AG20443 (cell line): ENCODE measurements at places on chromosomes 7 and 10.

GRCh38 chr10:130717083-130717482, 580.9 kb downstream of the GLRX3 start:
- DNase-seq = no peak

DNA sequence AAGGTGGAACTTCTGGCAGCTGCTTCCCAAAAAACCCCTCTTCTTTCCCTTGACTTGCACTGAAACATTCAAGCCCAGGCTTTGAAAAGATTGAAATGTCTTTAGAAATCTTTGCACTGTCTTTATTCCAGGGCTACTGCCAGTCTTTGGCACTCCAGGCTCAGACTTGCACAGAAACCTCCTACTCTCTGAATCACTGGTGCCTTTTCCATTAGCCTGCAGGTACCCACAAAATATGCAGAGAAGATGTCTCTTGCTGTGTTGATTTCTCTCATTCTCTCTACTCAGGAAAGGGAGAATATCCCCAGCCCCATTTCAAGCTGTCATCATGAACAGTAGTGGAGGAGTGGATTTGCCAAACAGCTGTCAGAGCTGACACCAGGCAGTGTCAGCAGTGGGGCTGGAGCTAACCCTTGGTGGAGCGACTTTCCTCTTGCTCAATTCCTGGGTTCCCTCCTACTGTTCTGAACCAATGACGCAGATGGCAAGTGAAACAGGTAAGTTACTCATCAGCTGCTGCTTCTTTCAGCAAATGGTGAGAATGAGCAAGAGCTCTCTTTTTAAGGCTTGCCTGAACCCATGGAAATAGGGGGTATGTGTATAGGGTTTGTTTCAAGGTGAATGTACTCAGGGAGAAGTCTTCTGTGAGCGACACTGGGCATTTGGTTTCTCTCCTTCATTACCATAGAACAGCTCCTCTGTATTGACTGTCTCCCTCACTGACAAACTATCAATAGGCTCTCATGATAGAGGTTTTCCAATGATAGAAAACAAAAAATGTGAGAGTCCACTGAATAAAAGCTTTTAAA, 362.4 kb downstream of the ADRA2A start:
- no peak for DNase-seq

GRCh38 chr7:158032561-158033115, 555.0 kb downstream of the PTPRN2 start:
- no peak for DNase-seq

- DNase-seq = no peak
Measured at GRCh38 chr7:149000961-149001360, 27.3 kb downstream of the PDIA4 start.

DNA sequence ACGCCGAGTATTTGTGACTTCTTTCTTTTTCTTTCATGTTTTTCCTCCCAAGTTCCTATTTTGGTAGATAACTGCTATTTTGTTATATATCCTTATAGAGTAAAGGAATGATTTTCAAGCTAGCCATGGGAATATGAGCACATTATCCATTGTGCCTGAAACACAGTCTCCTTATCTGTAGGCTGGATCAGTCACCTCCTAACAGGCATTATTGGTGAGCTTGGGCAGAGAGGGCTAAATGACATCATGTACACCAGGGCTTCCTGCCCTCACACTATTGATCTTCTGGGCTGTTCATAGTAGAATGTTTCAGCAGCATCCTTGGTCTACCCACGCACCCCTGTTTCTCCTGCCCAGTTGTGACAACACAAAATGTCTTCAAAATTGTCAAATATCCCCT, 88.1 kb upstream of the CTBP2 start:
- no peak for DNase-seq

DNA sequence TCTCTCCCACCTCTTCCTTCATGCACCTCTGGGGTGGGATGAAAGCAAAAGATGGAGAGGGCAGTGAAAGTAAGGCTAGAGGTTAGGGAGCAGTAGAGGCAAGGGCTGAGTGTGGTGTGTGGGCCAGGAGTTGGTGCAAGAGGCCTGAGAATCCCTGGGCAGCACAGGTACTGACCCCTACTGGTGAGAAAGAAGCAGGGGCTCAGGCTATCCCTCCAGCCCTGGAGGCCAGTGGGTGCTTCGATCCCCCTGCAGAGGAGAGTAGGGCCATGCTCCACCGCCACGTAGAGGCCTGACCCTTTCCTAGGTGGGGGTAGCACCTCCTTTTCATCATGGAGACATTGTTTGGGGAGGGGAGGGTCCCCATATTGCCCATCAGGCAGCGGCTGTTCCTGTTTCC, 9.8 kb downstream of the CDHR1 start:
- peak; percentile 35 for DNase-seq

- no peak for DNase-seq
Measured at GRCh38 chr10:86314616-86315548, 51.7 kb downstream of the GRID1 start.

DNA sequence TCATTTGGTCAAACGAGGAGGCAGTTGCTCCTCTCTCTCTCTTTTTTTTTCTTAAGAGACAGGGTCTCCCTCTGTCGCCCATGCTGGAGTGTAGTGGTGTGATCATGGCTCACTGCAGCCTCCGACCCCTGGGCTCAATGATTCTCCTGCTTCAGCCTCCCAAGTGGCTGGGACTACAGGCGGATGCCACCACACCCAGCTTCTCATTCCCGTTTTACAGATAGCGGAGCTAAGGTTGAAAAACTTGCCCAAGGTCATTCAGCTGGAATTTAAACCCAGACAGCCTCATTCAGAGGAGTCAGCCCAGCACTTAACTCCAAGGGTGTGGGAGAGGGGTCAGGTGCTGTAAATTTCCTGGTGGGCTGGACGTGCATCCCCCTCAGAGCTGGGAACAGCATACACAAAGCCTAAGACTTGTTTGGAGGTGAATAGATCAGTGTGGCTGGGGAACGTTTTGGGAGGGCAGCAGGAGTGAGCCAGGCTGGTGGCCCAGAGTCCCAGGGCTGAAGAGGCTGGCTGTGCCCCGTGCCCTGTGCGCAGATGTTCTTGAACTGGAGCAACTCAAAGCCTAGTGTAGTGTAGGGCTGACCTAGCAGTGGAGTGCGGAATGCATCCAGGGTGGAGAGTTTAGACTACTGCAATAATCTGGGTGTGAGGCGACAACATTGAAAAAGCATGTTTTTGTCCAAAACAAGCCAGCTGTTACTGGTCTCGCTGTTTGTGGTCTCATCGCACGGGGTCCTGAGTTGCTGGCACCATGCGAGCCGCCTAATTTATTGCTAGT, 2.3 kb downstream of the HTRA1 start:
- DNase-seq = no peak

- DNase-seq = no peak
Measured at GRCh38 chr7:49783446-49783845, 10.0 kb downstream of the VWC2 start.

DNA sequence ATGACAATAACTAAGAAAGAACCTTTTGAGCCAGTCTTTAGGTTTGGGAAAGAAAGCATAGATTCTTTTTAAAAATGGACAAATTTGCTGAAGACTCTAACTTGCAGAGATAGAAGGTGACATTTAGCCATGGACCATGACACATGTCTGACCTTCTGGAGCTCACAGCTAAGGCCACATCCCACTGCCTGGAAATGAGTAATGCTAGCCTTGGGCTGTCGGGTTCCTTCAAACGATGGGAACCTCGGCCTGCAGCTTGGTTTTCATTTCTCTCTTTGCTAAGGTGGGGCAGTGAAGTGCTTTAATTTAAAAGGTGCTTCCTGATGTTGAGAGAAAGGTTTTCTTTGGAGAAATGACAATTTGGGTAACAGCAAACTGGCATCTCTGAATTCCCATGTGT, 223.2 kb downstream of the FANK1 start:
- DNase-seq = peak; percentile 34

- no peak for DNase-seq
Measured at GRCh38 chr10:113444766-113445365, 108.0 kb upstream of the HABP2 start.

GRCh38 chr7:26460351-26461085, 168.9 kb downstream of the SNX10 start:
- DNase-seq = no peak

DNA sequence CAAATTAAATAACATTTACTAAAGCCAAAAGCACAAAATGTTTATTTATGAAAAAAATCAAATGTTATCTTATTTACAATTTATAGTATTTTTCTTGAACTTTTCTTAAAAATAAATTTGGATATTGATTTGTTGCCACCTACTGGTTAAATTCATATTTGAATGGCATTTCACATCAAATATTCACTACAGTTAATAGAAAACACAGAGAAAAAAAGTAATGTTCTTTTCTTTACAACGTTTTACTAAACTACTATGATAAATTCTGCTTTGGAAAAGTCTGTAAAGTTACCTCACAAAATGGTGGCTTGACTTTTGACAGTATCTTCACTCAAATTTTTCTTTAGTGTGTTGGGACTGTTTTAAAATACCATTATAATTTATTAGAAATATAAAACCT, 52.7 kb downstream of the SRPK2 start:
- peak; percentile 12 for DNase-seq

DNA sequence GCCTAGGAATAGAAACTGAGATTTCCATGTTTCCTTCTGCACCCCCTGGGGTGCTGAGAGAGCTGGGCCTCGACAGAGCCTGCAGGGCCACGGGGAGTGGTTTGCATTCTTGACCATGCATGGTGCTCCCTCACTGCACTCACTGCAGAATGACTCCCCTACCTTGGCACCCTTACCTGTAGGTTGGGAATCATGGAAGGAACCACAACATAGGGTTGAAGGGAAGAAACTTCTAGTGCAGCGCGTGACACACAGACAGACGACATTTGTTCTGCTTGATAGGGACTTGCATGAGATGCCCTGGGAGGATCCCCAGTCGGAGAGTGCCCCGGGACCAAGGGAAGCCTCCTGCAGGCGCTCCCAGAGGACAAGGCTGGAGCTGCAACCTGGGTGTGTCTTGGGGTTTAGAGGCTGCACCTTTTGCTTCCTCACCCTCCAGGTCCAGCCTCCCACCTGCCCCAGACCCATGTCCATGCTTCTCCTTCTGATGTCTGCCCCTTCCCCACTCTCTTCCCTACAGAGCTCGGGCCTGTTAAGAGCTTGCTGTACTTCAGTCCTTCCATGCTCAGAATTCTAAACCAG, 245.2 kb downstream of the ABCA13 start:
- DNase-seq = no peak

- DNase-seq = no peak
Measured at GRCh38 chr7:18363751-18364380, 131.7 kb upstream of the HDAC9 start.

DNA sequence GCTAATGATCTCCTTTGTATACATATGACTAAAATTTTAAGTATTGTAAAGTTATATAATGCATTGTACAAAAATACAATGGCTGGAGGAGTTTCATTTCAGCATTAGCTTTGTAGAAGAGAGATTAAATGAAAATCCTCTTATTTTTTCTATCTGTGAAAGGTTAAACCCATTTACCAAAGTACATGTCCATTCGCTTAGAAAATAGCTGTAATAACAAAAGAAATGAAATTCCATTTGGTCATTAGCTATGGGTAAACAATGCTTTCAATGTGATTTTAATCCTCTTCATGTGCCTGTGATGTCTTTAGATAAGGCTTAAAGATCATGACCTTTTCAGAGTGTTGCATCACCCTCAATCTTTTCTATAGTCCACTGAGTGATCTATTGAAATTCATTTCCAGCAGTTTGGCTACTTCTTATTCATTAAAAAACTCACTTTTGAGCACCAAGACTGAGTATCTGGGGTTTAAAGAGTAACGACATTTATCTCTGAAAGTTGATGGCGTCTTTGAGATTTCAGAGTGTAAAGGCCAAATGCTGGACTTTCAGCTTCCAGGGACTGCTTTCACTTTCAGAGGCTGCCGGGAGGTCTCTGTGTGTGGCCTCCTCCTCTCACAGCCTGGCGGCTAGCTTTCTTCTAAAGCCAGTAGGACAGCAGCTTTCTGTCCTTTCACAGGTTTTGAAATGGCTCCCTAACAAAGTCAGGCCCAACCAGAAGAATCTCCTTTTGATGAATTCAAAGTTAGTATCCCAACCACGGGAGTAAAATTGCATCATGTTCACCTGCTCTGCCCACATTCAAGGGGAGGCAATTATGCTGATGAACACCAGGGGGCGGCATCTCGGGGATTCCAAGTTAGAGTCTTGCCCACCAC, 701.4 kb upstream of the COBL start:
- DNase-seq = no peak

DNA sequence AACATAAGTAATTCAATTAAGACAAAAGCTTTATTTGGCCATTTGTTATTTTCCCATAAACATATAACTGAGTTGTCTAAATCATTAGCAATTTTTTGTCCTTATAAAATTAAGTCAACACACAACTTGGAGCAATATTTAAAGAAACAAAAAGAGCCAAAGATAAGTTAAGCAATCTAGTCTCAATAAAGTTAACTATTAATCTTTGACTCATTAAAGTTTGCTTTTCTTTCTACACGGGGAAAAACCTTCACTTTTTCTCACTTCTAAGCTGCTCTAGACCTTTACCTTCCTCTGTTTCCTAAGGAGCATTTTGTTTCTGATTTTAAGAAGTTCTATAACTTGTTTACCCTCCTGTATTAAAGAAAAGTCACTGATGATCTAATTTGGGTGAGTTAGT, 867.1 kb upstream of the PHF14 start:
- no peak for DNase-seq

GRCh38 chr10:124708922-124709520, 35.2 kb downstream of the FAM53B start:
- DNase-seq = no peak

DNA sequence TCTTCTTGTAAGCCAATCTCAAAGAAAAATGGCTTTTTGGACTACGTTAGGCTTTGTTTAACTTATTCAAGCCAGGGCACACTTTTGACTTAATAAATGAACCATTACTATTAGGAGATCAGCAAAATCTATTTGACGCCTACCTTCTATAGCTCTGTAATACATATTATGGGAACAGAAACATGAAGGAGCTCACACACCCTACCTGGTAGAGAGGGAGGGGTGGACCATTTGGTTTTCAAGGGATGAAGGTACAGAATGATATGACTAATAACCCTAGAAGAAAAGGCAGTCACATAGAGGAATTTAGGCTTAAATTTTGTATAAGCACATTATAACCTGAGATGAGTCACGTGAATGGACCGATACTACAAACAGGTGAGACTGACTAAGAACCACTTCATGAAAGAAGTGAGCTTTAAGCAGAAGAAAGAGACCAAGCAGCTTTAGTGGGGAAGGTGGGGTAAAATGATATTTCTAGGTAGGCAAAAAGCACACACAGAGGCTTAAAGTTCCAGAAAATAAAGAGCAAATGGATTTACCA, 106.8 kb upstream of the CTTNBP2 start:
- DNase-seq = no peak

DNA sequence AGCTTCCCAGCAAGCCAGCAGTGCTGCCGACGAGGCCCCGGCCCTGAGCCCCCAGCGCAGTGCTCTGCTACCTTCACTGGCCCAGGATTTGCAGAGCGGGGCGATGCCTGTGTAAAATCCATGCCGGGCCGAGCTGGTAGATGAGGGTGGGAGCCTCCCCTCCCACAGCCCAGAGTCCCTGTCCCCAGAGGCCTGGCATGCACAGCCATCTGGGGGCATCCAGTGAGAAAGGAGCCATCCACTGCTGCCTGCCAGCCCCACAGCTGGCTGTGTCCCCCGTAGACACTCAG, 116.7 kb downstream of the RGS10 start:
- DNase-seq = no peak

GRCh38 chr10:76333326-76333725, 901.9 kb downstream of the LRMDA start:
- no peak for DNase-seq
